ENCODE measurements at places on chromosomes 4 and X.

DNA sequence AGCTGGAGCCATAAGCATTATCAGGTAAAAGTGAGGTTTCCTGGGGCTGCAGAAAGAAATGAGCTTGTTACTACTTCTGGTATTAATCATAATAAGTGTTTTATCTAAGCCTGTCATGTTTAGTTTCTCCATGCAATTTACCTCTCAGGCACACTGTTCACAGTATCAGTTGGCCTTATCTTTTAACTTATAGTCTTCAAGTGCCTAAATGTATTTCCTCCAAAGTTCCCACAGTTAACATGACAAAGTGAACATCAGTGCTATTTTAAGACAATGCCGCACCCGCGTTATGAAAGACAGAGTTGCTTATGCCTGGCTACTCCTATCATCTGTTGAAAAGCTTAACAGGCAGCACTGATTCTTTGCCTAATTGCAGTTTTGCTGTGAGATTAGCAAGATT, 408.7 kb upstream of the FAM241A start:
- no peak for DNase-seq

DNA sequence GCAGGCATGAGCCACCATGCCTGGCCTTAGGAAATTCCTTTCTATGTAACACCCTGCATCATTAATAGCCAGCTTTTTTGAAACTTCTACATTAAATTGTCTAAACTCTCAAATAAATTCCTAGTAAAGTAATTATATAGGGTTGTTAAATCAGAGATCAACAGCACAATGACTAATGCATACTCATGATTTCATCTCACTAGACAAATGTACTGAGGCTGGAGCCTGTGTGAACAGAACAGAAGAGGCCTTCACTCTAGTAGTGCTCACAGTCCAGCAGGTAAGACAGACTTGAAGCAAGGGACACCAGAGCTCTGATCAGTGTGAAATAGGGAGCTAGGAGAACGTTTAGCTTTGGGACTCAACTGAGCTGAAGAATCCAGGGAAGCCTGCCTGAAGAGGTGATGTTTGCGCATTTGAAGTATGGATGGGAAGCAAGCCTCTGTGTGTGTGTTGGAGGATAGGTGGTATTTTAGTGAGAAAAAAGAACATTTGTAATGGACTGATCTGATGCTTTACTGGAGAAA, 3.9 kb downstream of the ZFP42 start:
- DNase-seq: no peak

GRCh38 chrX:66602381-66602938, 36.4 kb downstream of the EDA2R start:
- no peak for DNase-seq

DNA sequence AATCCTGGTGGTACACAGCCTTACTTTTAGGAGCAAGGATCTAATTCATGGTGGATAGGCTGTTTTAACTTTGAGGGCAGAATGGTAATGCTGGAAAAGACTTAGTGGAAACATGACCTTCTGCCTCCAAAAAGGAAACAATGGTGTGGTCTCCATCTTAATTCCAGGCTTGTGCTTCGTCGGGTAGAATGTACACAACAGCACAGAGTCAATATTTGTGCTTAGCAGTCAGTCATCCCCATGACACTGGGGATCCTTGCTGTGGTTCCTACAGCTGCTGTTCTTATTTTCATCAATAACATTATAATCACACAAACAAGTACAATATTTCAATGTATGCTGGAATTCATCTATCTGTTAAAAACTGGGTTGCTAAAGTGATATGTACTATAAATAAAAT, 104.4 kb downstream of the HHIP start:
- no peak for DNase-seq

GRCh38 chr4:121073004-121073435, 685 bp upstream of the NDNF start:
- no peak for DNase-seq

DNA sequence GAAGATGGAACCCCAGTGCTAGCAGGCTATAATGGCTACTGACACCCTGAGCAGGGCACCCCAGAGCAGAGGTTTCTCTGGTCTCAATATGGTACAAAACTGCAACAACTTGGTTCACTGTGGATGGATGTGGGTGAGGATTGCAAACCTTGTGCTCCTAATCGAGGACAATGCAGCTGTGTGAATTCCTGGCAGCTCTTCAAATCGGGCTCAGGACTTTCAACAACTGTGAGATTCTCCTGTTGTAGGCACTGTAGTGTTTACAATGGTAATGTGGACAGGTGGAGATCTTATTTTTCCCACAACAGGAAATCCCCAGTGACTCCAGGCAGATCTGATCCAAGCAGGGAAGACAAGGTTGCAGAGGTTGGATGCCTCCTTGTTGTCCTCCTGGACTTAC, 101.5 kb downstream of the RCHY1 start:
- no peak for DNase-seq

Measured in stimulated activated CD4-positive, alpha-beta T cell treated with anti-CD3 and anti-CD28 coated beads, TNF-alpha, amount 100 ng/mL, for 1 hour (primary cell).